ENCODE measurements at places on chromosomes 13 and 19. TPM values are rescaled to one million over a fixed set of nuclear protein-coding genes. Genes with fewer than 3 reads are reported as not detected.

DNA sequence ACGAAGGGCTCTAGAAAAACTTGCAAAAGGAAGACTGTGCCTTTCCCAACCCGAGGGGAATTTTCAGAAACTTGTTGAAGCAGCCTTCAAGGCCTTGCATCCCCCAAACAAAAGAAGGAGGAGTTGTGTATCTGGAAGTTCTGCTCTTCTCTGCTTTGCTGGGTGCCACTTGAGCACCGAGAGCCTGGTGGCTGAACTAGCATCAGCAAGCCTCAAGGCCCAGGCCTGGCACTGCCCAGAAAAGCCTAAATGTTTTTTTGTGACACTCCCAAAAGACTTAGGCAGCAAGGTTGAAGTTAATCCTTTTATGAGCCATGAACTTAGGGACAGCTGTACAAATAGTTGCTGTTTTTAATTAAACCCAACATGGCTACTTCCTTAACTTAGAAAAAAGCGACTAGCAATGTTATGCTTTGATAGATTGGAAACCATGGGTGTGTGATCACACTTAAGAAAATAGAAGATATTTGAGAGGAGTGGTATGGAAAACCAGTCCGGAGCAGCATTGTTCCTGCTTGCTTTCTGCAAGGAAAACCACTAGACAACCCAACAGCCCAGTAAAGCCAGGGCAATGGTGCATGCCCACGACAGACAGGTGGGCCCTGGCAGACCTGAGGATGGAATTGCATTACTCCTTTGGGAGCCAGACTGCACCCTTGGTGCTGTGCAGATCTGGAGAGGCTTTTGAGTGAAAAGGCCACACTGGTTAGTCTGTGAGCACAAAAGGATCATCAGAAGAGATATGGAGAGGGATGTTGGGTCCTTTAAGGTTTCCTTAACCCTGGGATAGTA lies 788 bp upstream of the DLEU7 start:
- DNase-seq: no peak

GRCh38 chr19:15393963-15394362 lies 14.4 kb upstream of the AKAP8 start:
- no peak for DNase-seq

DNA sequence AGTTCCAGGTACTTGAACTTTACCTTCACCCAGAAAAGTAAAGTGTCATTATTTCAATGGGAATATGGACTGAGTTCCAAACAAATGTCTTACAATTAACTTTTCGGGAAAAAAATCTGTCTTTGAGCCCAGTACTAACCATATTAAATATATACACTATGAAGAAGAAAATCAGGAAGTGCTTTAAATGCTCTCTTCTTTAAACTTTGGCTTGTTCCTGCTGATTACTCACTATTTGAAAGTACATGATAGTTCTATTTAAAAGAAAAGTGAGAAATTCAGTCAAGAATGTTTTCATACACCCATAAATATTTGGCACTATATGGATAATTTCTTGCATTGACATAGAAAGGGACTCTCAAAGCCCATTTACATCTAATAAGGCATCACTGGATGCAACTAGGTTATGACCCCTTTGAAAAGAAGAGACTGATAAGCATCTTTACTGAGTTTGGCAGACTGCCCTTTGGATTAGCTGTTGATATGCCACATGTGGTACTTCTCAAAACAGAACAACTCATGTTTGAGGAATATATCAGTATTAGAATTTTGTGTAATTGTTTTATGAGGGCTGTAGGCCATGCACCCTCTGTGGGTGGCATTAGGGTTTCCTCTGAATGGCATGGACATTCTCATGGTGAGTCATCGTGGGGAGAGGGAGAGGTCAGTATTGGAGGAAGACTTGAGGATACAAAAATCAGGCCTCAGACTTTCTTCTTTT lies 25.0 kb upstream of the VWA8 start:
- DNase-seq: no peak

DNA sequence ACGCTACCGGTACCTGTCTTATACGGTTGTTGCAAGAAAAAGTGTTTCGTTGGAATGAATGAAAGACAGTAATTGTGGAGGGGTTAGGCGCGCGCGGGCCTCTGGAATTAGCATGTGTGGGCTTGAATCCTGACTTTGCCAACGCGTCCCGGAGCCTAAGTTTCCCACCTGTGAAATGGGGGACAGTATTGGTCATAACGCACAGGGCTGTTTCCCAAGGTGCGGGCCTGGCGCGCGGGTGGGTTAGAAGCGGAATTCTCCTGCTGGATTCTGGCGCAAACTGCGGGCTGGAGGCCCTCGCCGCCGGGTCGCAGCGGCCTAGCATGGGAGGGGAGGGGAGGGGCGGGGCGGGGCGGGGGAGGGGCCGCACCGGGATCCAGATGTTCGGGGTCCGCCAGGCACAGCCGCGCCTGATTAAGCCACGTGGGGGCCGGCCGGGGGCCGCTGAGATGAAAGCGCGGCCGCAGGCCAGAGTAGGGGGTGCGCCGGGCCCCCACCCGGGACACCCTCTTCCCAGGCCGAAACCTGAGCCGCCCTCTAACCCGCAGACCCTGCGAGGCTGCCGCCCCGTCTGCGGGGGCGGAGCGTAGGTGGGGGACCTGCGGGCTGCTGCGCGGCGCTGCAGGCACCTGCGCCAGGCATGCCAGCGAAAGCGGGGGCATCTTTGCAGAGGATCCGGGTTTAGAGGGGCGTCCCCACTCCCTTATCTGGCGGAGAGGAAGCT lies 1.2 kb upstream of the TMEM59L start:
- no peak for DNase-seq

Gene PRODH2
- total RNA-seq: not detected

Gene IGFL2
- total RNA-seq: not detected

DNA sequence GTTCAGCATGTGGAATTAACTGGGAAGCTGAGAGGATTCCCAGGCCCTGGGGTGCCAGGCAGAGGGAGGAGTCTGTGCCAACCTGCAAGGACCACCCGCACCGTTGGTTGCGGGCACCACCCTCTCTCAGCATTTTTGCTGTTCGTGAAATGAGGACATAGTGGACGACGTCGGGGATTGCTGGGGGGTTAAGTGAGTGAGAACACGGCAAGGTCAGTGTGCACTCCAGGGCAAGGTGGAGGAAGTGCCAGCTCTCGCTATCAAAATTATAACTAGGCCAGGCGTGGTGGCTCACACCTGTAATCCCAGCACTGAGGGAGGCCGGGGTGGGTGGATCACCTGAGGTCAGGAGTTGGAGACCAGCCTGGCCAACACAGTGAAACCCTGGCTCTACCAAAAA lies 2.2 kb downstream of the FXYD3 start:
- DNase-seq: no peak

- no peak for DNase-seq
Measured at GRCh38 chr13:32445461-32445860, 17.5 kb upstream of the N4BP2L1 start.

DNA sequence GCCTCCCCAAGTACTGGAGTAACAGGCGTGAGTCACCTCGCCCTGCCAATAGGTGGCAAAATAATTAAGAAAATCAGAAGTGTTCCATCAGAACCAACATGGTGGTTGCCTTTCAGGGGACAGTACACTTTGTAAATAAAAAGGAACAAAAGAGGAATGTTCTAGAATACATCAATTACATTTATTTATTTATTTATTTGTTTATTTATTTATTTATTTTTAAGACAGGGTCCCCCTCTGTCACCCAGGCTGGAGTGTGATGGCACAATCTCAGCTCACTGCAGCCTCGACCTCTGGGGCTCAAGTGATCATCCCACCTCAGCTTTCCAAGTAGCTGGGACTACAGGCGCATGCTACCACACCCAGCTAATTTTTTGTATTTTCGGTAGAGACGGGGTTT lies 12.9 kb upstream of the TYROBP start:
- DNase-seq: no peak

- no peak for DNase-seq
Measured at GRCh38 chr13:95124959-95125358, 176.3 kb downstream of the ABCC4 start.

Gene FUT1
- total RNA-seq: 0.22 TPM

DNA sequence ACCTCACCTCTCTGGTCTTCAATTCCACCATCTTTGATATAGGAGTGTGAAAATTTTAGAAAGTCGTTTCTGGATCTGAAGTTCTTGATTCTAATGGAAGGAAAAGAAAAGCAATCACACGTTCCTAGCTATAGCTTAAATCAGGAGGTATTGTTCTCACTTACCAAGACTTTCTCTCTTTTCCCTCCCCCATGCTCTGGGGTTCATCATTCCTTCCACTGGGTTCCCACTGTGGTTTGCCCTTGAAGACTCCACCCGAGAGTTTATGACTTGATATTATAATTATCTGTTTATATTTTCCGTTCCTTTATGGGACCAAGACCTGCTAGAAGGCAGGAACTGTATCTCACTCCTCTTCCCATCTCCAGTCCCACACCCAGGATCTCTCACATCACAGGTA lies 76.6 kb downstream of the AKAP11 start:
- DNase-seq: no peak

- no peak for DNase-seq
Measured at GRCh38 chr13:26435171-26435570, 122.3 kb upstream of the WASF3 start.

Gene ADAMTSL5
- total RNA-seq: 1.8 TPM

Gene ZGLP1
- total RNA-seq: 5.0 TPM

- DNase-seq: no peak
Measured at GRCh38 chr13:37326334-37326733, 220.9 kb upstream of the CSNK1A1L start.

DNA sequence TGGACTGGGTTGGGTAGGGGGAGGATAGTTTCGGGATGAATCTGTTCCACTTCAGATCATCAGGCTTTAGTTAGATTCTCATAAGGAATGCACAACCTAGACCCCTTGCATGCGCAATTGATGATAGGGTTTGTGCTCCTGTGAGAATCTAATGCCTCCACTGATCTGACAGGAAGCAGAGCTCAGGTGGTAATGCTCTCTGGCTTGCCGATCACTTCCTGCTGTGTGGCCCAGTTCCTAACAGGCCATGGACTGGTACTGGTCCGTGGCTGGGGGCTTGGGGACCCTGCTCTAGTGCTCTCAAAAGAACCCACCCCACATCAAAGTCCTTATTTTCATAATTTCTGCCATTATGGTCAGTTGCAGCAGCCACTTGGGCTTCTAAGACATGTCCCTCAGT lies 30.1 kb downstream of the DNAJC3 start:
- DNase-seq: no peak

- no peak for DNase-seq
Measured at GRCh38 chr19:54691582-54692297, 29.0 kb downstream of the LILRB4 start.

DNA sequence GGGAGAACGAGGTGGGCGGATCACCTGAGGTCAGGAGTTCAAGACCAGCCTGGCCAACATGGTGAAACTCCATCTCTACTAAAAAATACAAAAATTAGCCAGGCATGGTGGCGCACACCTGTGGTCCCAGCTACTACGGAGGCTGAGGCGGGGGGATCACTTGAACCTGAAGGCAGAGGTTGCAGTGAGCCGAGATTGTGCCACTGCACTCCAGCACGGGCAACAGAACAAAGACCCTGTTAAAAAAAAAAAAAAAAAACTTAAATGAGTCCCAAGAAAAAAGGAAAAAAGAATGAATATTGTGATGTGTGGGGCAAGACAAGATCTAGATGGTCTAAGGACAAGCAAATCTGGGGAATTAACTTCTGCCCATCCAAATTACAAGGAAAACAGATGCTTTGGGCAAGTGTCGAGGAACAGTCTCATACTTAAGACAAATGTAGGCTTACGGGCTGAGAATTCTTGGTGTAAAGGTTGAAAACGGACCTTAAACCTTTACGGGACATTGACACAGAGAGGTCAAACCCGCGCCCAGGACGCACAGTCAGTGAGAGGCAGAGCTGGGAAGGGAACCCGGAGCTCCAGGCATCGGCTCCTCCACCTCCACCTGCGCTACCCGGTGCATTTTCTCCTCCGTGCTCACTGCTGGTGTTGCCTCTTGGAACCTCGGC lies 656 bp upstream of the ZNF324 start:
- no peak for DNase-seq

Gene SLC1A6
- not detected for total RNA-seq

Gene KCNN4
- total RNA-seq: 45.4 TPM

Gene SCEL
- total RNA-seq: not detected

- DNase-seq: no peak
Measured at GRCh38 chr13:70747262-70747661, 639.0 kb upstream of the KLHL1 start.

- DNase-seq: peak; percentile 63
Measured at GRCh38 chr19:4583961-4584669, 24.6 kb upstream of the SEMA6B start.

Gene PLVAP
- not detected for total RNA-seq

Gene MADCAM1
- 1.0 TPM for total RNA-seq

DNA sequence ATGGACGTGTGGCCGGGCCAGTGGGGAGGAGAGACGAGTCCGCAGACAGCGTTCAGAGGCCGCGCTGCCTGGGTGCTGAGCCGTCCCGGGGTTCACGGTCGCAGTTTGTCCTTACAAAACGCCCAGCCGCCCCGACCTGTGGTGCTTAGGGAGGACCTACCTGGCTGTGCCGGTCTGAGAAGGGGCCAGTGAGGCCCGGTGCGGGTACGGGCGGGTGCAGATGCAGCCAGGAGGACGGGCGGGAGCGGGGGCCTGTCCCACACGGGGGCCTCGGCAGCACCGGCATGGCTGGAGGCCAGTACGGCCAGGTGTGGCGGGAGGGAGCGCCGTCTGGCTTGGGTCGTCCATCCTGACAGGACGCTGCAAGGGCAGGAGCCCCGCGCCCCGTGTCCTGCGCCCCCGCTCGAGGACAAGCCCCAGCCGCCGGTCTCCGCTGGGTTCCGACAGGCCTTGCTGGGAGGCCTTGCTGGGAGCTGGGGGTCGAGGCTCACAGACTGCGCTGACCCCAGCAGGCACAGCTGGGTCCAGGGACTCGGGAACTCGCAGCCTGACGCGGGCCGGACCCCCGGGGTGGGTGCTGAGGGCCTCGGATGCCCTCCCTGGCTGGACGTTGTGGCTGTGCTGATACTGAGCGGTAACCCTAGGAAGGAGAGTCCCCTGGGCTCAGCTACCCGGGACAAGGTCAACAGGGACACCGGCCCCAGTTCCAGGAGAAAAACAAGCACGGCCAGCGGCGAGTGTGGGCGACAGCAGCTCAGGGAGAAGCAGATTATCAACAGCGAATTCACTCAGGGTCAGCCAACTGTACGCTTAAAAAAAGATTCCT lies 5.3 kb upstream of the PROZ start:
- peak; percentile 48 for DNase-seq

GRCh38 chr13:109959903-109960302 lies 173.5 kb upstream of the IRS2 start:
- DNase-seq: no peak

DNA sequence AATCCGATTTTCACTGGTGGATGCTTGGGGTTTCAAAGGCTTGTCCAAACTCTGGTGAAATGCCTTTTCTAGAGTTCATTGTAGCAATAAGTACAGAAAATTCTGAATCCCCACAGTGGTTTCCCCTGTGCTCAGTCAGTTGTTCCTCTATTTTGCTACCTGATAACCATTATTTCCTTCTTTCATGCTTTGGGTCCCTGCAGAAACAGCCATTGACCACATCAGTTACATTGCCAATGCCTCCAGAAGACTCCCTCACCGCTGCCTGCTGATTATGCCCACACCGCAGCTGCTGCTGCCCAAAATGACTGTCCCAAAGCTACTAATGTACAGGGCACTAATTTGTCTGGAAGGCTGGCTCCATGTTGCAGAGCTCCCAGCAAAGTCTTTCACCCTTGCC lies 517.3 kb downstream of the KLF12 start:
- no peak for DNase-seq

Gene MISP
- total RNA-seq: not detected
